ENCODE measurements at places on chromosomes 1 and 21. TPM values are rescaled to one million over a fixed set of nuclear protein-coding genes. Genes with fewer than 3 reads are reported as not detected.

GRCh38 chr1:162349635-162350330, 26.9 kb downstream of the SPATA46 start:
- DNase-seq, result peak; percentile 28

- no peak for DNase-seq
These were observed 6.9 kb upstream of the C1orf216 start for GRCh38 chr1:35725596-35725995.

DNA sequence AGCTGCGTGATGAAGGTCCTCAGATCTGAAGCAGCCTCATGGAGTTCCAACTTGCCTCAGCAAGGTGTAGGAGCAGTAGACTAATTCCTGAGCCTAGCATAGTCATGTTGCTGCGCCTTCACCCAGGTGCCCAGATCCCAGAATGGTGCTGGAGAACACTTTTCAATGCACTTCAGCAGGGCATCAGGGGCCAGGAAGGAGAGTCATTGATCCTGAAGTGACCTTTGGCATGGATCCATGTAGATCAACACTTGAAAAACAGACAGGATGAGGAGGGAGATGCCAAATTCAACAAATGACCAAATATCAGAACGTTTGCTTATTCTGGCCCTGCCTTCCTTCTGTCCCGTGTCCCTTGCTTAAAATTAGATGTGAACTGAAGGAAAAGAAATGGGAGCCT, 91.9 kb downstream of the LEPR start:
- DNase-seq, result no peak

SUSD4 gene
- 22.9 TPM for polyA plus RNA-seq

All from left renal cortex interstitium (tissue), 4 donors.